ENCODE measurements at places on chromosomes 3 and 15. TPM values are rescaled to one million over a fixed set of nuclear protein-coding genes. Genes with fewer than 3 reads are reported as not detected.

Gene IMPG2
- total RNA-seq = not detected

Gene WDR76
- total RNA-seq = 13.7 TPM

Gene PRR20G
- 0.80 TPM for total RNA-seq

Gene ZDHHC19
- not detected for total RNA-seq

Gene GABRR3
- total RNA-seq = not detected

Gene LDHAL6B
- not detected for total RNA-seq

Gene DTX3L
- 7.0 TPM for total RNA-seq

Gene SLCO2A1
- 0.19 TPM for total RNA-seq

Gene HES1
- total RNA-seq = 13.9 TPM

Gene CLRN1
- total RNA-seq = not detected

Gene SPCS1
- total RNA-seq = 168 TPM

Gene RYR3
- 0.01 TPM for total RNA-seq

Gene PLSCR4
- total RNA-seq = 8.1 TPM
